Femur (tissue), 1 donor: ENCODE measurements at places on chromosomes 2 and 18.

DNA sequence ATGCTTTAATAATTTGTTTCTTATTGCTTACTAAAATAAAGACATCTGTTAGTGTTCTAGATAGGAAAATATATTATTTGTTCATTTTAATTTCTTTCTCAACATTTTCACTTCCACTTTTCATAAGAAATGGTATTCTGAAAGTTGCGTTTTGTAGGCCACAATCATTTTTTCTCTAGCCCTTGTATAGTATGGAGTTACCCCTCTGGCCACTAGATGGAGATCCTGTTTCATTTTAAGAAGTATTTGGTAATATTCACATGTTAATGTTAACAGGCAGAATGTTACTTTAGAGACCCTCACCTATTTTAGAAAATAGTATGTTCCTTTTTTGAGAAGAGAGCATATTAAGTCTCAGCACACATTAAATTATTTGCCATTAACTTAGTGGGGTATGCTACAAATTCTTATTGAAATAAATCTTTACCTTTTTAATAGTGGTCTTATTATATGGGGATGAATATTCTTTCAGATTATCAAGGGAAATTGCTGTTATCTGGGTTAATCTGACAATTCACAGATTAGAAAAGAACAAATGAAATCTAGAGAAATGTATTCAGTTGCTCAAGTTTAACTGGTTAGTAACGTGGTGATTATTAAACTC, 73.9 kb upstream of the TTC27 start:
- DNase-seq = no peak

DNA sequence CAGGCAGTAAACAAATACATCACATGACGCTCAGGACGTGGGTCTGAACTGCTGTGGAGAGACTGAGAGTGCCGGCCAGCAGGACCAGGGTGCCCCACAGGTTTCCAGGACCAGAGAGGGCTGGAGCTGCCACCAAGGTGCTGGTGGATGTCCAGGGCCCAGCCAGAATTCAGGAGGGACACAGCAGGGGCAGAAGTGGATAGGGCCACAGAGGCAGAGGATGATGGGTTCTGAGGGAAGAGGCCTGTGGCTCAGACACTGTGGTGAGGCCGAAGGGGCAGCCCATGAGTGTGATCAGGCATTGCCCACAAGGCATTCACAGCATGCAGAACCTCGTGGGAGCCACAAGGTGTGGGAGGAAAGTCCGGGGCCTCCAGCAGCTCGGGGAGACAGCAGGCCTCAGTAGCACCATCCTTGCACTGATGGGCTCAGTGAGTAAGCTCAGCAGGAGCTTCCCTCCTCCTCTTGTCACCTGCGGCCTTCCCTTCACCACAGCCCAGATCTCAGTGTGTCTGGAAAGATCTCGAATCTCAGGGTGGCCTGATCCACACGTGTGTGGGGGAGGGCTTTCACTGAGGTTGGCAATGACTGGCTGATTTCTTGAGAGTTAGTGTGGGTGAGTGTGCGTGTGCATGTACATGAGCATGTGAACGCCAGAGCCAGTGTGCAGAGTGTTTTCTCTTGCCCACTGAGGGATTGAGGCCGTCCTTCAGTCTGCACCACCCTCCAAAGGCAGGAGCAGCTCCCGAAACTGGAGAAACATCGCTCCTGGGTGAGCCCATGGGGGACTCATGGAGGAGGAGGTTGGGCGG, 181.8 kb upstream of the RAB6C start:
- no peak for DNase-seq

DNA sequence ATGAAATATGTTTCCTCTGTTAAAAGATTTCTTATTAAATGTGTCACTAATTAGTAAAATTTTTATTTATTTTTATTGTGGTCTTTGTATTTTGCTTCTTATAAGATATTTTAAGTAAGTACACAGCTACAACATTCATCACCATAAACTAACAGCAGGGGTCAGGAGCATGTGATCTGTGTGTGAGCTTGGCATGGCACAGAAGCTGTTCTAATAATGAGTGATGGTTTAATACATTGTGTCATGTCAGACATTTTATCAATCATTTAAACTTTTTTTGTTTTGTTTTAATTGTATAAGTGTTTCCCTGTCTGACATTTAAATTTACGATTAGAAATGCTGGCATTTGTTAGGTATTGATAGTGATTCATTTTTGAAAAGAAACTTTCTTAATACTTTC, 585.4 kb downstream of the DSC3 start:
- no peak for DNase-seq

GRCh38 chr2:205438241-205438640, 244.1 kb upstream of the NRP2 start:
- no peak for DNase-seq

GRCh38 chr2:132731441-132731840, 61.4 kb upstream of the LYPD1 start:
- DNase-seq = no peak
